ENCODE measurements at places on chromosomes 2 and 18. TPM values are rescaled to one million over a fixed set of nuclear protein-coding genes. Genes with fewer than 3 reads are reported as not detected.

The PRKAG3 gene
- total RNA-seq: not detected

The TANC1 gene
- total RNA-seq: 14.6 TPM

The SP3 gene
- total RNA-seq: 53.7 TPM

The LIMS3 gene
- total RNA-seq: not detected

DNA sequence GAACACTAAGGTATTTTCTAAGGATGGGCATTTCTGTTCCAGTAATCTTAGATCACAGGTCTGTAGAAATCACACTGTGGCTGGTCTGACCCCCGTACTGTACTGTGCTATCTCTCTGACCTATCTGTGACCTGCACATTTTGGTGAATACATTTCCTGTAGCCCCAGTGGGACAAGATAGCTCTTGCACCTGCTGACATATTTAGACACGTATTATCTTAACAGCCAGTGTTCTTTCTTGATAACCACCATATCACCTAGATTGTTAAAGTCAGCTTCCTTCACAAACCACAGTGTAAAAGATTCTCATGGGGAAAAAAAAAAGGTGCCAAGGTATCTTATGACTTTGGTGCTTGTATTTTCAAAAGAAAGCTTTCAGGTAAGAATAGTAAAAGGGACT, 39.8 kb upstream of the TMEM247 start:
- DNase-seq: no peak

DNA sequence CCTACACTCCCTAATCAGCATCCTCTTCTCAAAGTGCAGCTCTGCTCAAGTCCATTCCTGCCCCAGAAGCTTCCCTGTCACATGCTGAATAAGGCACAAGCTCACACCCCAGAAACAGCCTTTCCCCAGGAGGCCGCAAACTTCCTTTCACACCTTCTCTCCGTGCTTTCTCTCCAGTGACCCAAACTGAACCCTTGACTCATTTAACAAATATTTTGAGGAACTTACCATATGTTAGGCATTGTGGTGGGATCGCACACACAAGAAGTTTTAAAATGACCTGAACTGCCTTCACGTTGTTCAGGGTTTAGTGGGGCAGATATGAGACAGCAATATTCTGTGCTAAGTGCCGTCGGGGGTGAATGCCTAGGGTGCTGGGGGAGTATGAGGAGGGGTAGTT, 161.3 kb downstream of the INSIG2 start:
- DNase-seq: peak; percentile 66

DNA sequence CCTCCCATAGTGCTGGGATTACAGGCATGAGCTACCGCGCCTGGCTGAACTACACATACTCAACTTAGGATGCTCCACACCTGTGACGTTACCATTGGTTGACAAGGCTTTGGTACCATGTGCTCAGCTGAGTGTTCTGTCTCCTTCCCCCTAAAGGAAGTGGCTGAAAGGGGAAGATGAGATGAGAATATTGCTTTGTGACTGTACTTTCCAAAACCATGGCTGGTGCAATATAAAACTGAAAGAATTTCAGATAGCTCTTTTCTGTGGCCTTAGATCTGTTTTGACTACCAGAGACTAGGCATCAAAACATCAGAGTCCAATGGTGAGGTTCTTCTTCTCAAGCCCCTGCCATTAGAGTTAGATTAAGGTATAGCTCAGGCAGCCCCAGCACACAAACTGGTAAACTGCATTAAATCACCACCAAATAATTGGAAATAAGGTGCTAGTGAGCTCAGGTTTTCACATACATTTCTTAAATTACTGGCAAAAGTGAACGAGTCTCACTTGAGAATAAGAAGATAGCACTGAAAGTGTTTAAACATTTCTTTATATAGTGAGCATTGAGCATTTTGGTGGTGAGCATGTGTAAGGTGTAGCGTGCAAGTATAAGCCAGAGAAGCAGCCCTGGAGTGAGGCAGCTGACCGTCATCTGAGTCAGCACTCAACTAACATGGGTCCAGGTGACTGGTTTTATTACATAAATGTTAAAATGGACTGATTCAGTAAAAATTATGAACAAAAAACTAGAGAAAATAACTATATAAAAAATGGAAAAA, 113.5 kb upstream of the FZD5 start:
- DNase-seq: no peak

GRCh38 chr2:29761278-29761677, 160.1 kb downstream of the ALK start:
- no peak for DNase-seq

DNA sequence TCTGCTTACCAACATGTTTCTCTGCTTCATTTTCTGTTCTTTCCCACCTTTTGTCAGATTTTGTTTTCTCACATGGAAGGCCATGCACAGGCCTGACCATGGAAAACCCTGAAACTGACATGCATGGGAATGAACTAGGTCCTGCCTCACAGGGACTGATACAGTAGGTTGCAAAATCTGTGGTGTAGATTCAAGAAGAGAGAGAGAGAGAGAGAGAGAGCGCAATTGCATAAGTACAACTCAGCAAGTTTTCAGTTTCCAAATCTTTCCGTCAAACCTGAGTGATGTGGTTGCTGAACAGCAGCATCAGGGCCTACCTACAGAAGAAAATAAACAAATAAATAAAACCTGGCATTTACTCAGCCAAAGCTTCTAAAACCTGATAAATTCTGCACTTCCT, 87.5 kb upstream of the RNF152 start:
- peak; percentile 42 for DNase-seq

GRCh38 chr2:3126911-3127621, 250.6 kb downstream of the EIPR1 start:
- DNase-seq: no peak

GRCh38 chr2:232299084-232299483, 79.5 kb upstream of the ALPP start:
- DNase-seq: no peak

GRCh38 chr2:110866045-110866444, 133.7 kb downstream of the ACOXL start:
- no peak for DNase-seq

GRCh38 chr18:70931942-70932814, 643.3 kb downstream of the SOCS6 start:
- DNase-seq: peak; percentile 57

- DNase-seq: no peak
These were observed 17.9 kb downstream of the SERPINB8 start for GRCh38 chr18:63987743-63988142.

DNA sequence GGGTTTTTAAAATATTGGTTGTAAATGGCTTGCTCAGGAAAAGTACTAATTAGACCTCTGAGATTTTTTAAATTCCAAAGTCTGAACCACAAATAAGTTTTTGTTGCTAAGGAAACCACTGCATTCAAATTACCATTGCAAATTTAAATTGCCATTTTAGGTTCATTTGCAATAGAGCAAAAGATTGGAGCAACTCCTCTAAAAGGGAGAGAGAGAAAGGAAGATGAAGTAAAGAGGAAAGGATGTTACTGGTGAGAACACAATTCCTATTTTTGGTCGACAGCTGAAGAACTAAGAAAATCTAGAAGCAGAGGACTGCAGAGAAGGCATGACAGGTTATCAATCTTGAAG, 74.9 kb downstream of the FOXI3 start:
- DNase-seq: no peak

DNA sequence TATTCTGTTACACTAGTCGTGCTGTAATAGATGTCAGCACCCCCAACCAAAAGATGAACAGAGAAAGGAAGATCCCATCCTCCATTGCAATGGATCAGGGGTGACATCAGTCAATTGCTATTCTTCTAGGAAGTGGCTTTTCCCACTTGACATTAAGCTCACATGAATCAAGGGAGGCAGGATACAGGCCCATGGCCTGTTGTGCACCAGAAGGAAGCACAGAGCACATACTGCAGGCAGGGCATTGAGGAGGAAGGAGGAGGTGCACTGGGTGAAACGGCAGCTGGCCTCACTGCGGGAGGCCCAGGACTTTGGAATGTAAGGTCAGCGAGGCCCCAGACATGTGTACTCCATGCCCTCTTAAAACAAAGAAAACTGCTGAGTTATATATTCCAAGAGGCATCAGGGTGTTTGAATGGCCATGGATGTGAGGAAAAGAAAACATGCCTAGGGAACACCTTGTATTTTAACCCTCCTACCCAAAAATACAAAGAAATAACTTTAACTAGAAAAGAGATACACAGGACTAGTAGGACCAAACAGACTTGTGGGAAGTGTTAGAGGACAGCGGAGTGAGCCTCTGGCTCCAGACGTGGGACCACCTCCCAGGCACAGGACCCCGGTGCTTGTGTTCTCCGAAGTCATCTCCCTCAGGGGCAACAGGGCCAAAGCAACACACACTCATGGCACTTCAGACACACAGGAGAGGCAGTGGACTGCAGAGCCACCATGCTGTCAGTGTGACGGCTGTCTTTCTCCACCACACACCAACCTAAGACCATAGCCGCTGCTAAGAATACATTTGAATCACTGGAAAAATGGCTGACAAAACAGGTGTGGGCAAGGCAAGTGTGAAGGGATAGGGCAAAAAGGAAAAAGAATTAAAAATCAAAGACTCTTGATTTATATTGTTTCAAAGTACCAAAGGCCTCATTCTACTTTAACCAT, 51.4 kb upstream of the RIOK3 start:
- DNase-seq: peak; percentile 49

GRCh38 chr2:147679191-147679954, 165.5 kb upstream of the ACVR2A start:
- DNase-seq: no peak

DNA sequence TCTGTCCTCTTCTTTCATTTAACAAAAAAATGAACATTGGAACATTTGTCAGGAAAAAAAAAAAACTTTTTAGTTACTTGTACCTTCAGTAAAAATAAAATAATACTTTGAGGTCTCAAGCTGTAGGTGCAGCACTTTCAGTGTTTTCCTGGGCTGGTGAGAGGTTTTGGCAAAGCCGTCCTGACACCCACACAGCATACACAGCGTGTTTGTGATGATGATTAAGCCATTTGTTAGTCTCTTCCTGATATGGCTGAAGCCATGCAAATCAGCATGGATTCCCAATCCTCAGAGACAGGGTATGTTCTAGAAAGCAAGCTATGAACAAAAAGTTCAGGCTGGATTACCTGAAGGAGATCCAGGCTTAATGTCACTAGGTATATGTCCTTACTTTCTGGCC, 236.8 kb downstream of the ZNF516 start:
- DNase-seq: no peak

DNA sequence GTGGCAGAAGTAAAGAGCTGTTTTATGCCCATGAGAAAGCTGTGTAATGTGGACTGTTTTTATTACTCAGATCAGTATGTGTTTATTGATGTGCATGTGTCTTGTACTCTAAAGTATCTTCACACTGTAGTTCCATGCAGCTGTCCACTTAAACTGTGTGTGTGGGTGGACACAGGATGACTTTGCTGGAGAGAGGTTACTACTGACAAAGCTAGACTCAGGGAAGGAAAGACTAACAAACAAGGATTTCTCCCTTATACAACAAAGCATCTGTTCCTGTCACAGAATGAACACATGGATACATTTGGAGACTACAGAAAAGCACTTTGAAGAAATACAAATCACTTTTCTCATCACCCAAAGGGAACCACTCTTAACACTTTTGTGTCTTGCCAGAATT, 10.0 kb downstream of the FHOD3 start:
- DNase-seq: no peak

DNA sequence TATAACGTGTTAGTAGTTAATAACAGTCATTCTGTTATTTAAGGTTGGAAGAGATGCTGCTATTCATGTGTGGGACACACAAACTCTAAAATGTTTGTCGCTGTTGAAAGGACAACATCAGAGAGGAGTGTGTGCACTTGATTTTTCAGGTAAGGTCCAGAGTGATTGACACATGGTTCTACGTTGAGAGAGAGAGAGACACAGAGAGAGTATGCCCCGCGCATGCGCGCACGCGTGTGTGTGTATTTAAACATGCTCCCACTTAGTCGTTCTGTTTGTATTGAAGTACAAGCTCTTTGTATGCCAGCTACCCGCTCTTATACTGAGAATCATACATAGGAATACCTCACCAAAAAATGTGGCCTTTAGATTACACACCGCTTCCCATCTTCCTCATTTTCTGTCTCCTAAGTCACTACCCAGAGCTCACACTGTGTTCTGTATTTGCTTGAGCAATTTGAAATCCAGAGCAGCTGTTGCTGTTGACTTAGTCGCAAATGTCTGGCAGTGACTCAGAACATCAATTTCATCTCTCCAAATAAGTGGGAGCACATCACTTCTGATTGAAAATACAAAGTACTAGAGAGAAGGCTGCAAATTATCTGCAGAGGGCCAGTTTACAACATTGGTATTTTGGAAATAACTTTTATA, 148.1 kb downstream of the EML6 start:
- DNase-seq: no peak

- no peak for DNase-seq
These were observed 143.3 kb downstream of the ZFP36L2 start for GRCh38 chr2:43082903-43083677.

DNA sequence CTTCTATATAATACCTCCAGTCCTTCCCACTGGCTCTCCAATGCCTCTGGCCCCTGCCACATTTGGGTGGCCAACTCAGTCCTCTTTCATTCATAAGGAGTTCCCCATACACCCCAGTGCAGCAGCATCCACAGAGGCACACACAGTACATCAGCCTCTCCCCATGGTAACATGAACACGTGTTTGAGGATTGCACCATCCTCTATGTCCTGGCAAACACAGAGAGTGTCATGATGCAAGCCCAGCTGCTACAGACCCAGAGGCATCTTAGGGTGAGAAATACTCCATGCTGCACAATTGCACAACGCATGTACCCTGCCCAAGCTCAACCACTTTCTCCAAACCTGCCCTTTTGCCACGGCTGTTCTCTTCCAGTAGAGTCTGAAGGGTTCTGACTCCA, 11.5 kb downstream of the IGFBP5 start:
- DNase-seq: peak; percentile 83

DNA sequence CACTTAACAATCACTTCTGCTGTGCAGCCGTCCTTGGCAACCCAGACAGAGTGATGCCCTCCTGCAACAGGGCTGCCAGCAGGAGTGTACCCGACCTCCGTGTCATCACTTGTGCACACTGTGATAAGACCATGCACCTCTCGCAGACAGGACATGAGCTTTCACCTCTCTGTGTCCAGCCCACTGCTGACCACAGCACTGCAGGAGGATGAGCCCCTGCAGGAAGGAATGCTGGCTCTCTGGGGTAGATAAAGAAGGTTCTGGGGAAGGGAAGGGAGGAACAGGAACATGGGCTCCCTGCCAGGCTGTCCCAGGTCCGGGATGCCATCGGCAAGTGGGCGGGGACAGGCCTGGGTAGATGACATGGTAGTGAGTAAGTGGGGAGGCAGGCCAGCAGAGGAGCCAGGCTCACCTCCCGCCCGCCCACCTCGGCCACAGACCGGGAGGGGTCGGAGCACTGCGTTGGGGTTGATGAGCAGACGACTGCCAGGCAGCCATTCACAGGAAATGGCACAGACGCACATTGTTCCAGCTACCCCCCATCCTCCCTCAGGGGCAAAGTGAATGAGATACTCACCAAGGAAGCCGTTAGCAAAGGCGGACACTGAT, 18.6 kb upstream of the COL6A3 start:
- peak; percentile 92 for DNase-seq

GRCh38 chr2:64203858-64204632, 59.8 kb upstream of the PELI1 start:
- peak; percentile 12 for DNase-seq

All from H4 (cell line).